ENCODE measurements at places on chromosomes 1 and 21.

DNA sequence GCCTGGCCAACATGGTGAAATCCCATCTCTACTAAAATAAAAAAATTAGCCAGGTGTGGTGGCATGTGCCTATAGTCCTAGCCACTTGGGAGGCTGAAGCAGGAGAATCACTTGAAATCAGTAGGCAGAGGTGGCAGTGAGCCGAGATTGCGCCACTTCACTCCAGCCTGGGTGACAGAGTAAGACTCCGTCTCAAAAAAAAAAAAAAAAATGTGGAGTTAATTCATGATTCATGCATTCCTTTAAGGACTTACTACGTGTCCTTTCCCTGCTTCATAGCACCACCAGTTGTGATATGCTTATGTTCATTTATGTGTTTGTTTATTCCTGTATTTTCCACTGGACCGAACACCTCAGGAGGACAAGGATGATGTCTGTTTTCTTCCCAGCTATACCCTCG is 12.7 kb upstream of the PRELP start:
- peak; percentile 80 for DNase-seq

DNA sequence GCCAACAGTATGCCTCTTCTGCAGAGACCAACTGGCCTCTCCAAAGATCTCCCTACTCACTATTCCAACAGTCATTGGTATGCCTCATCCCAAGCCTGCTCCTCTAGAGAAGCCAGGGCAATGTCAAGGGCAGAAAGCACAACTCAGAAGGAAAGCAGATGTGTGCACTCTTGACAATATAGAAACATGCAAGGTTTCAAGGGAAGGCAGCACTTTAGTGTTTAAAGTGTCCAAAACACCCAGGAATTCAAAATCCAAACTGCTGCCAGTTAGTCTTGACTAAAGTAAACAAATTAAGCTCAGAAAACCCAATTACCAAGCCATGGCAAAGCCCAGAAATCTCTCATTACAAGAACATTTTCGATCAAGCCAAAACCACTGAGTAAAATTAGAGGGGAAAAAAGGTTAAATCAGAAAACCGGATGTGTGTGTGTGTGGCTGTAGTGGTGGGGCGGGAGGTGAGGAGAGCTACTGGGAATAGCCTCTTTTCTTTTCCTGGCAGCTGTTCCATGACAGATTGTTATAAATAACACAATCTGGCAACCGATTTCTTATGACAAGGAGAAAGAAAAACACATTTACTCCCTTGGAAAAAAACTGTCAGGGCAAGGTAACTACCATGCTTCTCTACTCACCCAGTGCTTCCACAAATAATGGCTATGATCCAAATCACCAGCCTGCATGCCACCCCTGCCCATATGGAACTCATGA is 39.2 kb downstream of the EIF2B3 start:
- peak; percentile 44 for DNase-seq

- DNase-seq = no peak
Observed at GRCh38 chr1:214537219-214537618, 14.2 kb downstream of the PTPN14 start.

GRCh38 chr1:201834621-201835020 is 5.7 kb downstream of the IPO9 start:
- no peak for DNase-seq

DNA sequence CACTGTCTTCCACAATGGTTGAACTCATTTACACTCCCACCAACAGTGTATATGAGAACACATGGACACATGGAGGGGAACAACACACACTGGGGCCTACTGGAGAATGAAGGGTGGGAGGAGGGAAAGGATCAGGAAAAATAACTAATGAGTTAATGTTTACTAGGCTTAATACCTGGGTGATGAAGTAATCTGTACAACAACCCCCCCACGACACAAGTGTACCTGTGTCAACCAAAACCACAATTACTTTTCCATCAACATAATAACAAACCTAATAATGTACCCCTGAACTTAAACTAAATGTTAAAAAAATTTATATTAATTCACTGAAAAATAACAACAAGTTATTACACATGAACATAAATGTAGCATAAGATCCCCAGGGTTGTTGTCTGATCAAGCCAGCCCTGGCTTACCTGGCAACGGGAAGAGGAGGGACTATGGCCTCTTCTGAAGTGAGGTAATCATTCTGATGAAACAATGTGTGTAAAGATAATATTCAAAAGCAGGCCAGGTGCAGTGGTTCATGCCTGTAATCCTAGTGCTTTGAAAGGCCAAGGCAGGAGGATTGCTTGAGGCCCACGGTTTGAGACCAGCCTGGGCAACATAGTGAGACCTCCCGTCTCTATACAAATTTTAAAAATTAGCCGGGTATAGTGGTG is 40.8 kb upstream of the HEATR1 start:
- DNase-seq = no peak

DNA sequence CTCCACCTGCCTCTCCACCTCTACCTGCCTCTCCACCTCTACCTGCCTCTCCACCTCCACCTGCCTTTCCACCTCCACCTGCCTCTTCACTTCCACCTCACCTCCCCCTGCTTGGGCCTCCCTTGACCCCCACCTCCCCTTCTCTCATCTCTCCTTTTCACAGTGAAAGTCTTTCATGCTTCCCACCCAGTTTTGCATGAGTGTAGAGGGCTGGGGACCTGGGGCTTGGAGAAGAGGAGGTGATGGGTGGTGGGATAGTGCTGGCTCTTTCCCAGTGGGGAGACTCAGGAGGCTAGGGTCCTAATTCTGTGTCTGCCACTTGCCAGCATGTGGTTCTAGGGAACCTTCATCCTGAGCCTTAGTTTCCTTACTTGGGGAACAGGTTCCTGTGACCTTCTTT is 316.2 kb upstream of the C1orf174 start:
- DNase-seq = no peak

DNA sequence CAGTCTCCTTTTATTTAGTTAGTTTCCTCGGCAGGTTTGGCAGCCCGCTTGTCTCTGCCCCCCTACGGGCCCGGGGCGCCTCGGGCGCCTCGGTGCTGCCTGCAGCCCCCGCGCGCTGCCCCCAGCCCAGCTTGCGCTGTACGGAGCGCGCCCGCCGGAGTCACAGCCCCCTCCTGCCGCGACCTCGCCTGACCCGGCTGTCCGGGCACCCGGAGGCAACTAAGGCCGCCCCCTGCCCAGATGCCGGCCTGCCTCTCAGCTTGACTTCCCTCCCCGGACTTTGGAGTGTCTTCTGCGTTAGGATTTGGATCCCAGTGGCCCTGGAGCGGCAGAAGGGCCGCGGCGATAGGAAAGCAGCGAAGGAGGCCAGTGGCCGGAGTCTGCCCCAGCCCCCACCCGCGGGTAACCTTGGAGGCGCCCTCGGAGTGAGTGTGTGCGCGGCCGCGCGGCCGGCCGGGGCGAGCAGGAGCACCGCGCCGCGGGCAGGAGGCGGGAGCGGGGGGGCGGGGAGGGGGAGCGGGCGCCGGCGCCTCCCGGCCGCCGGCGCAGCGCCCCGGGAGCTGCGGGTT is 7.6 kb downstream of the CDKN2C start:
- peak; percentile 25 for DNase-seq

- DNase-seq = no peak
Observed at GRCh38 chr21:38092051-38092450, 164.7 kb upstream of the KCNJ15 start.

DNA sequence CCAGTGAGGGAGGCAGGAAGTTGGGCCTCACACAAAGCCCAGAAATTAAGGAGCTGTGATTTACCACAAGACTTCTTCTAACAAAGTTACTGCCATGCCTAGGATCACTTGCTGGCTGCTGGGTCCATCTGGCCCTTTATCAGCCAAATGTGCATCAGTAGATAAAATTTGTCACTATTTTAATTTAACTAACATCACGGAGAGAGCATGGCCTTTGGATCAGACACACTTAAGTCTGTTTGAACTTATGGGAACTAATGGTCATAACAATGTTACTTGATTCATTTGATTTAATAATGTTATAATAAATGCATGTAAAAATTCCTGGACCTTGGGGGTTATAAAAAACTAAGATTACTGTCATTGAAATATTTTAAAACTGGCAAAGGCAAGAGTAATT is 67.2 kb upstream of the CCDC190 start:
- DNase-seq = no peak

GRCh38 chr21:15000081-15000480 is 64.7 kb downstream of the NRIP1 start:
- DNase-seq = peak; percentile 15

DNA sequence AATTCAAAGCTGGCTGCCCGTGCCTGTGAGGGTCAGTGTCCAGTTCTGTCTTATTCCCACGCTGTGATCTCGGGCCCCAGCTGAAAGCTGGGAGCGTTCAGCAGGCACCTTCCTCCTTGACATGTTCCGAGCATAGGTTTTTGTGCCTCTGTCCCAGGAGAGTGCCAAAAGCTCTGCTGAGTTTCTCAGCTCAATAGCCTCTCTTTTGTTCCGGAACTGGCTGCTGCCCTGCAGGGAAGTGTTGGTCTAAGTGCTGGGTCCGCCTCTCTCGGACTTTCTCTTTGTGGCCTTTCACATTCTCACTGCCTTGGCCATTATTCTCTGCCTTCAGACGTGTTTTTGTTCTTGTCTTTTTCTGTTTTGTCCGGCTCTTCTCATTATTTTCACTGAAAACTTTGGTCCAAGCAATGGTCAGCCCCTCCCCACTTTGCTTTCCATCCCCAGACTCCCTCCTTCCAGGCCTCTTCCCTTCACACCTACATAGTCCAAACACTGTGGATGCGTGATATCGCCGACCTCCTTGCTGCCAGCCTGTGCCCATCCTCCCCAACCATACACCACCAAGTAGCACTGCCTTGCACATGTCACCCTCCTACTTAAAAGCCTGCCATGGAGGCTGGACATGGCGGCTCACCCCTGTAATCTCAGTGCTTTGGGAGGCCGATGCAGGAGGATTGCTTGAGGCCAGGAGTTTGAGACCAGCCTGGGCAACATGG is 233.8 kb downstream of the RHOU start:
- DNase-seq = no peak

GRCh38 chr1:155106862-155107261 is 20.8 kb upstream of the EFNA1 start:
- no peak for DNase-seq

GRCh38 chr1:118008011-118008410 is 78.5 kb downstream of the WDR3 start:
- DNase-seq = no peak

DNA sequence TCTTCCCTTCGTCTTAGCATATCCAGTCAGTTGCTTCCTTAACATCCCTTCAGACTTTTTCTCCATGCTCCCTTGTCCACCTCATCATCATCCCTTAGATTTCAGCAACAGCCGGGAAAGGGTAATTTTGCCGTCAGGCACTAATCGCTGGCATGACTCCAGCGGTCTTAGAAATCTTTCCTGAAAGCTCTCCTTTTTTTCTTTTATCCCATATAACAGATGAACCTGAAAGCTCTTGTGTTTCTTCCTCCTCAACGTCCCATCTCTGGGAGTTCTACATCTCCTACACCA is 10.4 kb upstream of the BOLA1 start:
- DNase-seq = peak; percentile 49

- DNase-seq = no peak
Observed at GRCh38 chr1:68162761-68163160, 69.6 kb downstream of the WLS start.

DNA sequence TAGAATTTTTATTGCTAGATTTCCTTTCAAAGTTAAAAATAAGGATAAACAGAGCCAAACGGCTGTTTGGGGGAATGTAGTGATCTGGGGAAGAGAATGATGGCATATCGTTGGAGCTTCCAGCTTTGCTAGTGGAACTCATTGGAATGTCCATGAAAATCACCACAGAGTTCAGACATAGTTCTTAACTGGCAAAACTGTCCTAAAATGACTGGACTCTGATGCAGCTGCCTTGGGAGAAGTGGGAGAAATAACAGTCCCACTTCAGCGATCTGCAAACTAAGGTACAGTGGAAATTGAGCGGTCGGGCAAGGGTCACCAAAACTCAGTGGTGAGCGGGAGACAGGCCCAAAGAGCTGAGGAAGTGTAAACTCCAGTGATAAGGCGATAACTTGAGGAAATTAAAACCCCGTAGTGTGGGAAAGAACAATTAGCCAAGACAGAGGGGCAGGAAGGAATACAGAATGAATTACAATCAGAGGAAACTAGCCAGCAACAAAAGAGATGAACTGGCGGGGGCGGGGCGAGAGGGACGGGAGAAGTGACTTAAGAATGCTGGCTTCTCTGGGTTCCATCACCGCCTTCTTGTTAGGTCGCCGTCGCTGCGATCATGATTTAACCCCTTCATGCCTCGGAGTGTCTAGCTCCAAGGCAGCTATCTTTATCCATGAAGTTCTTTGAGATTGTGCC is 89.8 kb upstream of the ARHGAP29 start:
- peak; percentile 68 for DNase-seq

GRCh38 chr1:219880765-219881457 is 47.4 kb downstream of the SLC30A10 start:
- DNase-seq = no peak

- peak; percentile 34 for DNase-seq
Observed at GRCh38 chr1:98661544-98662355, at the start of gene SNX7. Gene SNX7, plus strand, starts transcription at chr1:98661721. Its CDS starts 11 bp downstream, at chr1:98661732.

DNA sequence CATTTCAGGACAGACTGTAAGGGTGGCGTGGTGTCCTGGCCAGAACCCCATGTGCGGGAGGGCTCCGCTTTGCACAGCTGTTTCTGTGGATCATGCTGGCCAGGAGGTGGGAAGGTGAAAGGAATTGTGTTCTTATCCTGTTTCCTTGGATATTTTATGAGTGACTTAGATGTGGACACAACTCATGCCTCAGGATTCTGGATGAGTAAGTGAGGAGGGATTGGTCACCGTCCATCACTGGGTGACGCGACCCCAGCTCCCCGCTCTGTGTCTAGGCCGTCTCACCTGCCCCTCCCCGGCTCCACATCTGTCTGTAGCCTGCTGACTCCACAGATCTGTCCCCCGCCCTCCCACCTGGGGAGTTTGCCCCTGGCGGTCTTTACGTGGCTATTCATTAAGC is 48.8 kb downstream of the PIK3CD start:
- DNase-seq = peak; percentile 76

GRCh38 chr21:33355996-33356395 is 31.2 kb downstream of the IFNAR1 start:
- DNase-seq = no peak

GRCh38 chr1:204731509-204731908 is 46.0 kb upstream of the LRRN2 start:
- no peak for DNase-seq

- DNase-seq = peak; percentile 39
Observed at GRCh38 chr1:159211331-159212136, 6.9 kb downstream of the ACKR1 start.

DNA sequence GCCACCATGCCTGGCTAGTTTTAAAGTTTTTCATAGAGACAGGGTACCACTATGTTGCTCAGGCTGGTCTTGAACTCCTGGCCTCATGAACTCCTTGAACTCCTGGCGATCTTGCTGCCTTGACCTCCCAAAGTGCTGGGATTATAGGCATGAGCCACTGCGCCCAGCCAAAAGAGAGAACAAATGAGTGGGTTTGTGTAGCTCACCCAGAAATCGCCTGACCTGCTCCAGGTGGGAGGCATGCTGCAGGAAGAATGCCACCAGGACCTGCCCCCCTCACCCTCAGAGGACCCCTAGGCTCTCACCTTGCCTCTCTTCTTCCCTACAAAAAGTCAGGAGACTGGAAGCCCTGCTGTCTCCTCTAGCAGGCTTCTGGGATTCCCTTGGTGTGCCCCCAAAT is 88.8 kb downstream of the SYT2 start:
- no peak for DNase-seq

- DNase-seq = no peak
Observed at GRCh38 chr1:160971618-160972056, 17.0 kb upstream of the ITLN2 start.

- no peak for DNase-seq
Observed at GRCh38 chr1:114379987-114380386, 131.0 kb downstream of the TRIM33 start.

Data from A172 (cell line).